ENCODE measurements at places on chromosomes 5 and 9.

DNA sequence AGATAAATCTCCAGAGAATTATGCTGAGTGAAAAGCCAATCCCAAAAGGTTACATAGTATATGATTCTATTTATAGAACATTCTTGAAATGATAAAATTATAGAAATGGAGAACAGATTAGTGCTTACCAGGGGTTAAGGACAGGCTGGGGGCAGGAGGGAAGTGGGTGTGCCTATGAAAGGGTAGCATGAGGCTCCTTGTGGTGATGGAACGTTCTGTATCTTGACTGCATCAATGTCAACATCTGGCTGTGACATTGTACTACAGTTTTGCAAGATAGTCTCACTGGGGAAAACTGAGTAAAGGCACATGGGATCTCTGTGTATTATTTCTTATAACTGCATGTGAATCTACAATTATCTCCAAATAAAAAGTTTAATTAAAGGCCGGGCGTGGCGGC, 22.3 kb downstream of the ORM2 start:
- DNase-seq, result no peak

DNA sequence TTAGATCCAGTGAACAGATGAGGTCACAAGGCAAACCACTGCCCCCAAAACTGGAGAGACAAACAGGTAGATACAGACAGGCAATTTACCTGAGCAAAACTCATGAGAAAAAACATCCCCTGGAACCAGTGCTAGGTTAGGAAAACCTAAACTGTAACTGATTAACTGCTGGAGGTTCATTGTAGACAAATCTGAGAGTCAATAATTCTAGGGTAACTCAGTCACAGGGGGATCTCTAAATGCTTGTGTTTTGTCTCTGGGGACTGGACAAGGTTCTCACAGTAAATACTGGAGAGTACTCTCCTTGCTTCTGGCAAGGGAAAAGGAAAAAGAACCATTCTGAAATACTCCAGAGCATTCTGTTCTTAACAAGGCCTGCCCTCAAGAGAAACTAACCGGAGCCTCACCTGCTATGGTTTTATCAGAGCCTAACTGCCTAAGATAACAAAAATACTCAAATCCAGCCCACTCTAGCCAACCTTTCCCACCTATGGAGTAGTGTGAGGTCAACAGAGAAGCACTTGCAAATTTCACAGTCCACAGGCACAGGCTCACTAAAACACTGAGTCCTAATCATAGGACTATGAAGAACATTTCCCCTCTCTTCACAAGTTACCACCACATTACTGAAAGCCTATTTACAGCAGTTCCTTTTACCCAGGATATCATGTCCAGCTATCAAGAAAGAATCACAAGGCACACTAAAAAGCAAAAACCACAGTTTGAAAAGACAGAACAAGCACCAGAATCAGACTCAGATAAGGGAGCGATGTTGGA, 139.9 kb upstream of the ACOT12 start:
- DNase-seq, result no peak

- DNase-seq, result no peak
Observed at GRCh38 chr5:172903790-172904189, 55.4 kb upstream of the RPL26L1 start.

- no peak for DNase-seq
Observed at GRCh38 chr5:176700239-176700847, 53.1 kb downstream of the TSPAN17 start.

- DNase-seq, result no peak
Observed at GRCh38 chr5:94562327-94562971, 56.0 kb downstream of the KIAA0825 start.

GRCh38 chr5:181120306-181120705, 10.7 kb downstream of the OR2V1 start:
- no peak for DNase-seq

DNA sequence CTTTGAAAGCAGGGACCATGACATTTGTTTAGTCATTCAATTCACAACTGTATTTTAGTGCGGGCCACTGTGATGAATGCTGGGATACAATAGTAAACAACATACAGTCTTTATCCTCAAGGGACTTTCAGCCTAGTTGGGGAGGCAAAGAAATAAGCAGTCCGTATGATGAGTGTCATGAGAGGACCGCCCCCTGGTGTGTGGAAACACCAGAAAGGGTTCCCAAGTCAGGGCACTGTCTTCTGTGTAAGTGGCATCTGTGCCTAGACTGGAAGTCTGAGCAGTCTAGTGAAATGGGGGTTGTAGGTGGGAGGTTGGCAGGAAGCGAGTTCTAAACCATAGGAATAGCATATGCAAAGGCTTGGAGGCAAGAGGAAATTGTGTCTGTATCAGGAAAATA, 6.8 kb downstream of the C9orf43 start:
- no peak for DNase-seq

GRCh38 chr9:95762322-95762721, 113.2 kb upstream of the ERCC6L2 start:
- no peak for DNase-seq

DNA sequence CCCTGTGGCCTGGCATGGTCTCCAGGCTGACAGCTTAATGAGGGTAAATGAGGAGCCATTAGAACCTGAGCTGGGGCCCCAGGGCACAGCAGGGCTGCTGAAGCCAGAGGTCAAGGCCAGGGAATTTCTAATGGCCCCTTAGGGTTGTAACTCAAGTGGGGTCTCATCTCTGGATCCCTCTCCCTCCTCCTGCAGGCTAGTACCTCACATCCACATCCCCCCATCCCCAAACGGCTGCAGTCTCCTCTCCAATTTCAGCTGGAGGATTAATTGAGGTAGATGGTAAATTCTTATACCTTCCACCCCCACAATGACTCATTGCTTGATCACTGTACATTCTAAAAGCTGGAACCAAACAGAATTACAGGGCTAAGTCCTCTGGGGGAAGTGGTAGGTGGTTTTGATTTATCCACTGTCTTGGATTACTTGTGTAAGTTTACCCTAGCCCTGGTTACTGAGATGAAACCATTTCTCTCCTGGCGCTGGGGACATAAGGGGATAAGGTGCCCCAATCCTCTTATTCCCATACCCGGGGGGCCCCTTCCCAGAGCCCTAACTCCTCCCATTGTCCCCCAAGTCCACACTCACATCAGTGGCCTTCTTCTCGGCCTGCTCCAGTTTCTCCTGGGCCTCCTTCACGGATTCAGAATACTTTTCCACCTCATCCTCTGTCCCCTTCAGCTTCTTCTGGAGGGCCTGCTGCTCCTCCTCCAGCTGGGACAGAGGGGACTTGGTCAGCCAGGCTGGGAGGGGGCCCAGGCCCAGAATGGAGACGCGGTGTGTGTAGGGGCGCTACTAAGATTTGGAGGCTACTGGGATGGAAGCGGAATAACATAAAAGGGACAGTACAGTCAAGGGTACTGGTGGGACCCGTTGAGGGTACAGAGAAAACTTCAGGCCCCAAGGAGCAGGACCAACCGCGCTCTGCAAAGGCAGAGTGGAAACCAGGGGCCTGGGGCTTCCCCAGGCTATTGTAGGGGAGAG, 875 bp downstream of the TPM2 start:
- no peak for DNase-seq

DNA sequence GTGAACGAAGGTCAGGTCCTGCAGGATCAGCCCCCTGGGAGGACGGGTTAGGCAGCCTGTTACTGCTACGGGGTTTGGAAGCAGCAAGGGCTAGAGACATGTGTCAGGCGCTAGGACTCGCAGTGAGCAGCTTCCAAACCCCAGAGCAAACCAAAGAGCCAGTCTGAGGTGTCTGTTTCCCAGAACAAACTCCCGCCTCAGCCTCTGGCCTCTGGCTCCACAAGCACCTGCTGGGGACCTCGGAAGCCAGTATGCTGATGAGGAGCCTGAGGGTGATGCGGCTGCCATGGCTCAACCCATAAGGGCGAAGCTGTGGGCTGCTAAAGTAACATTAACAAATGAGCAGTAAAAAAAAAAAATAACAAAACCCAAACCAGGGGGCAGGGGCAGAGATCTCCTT, 35.0 kb downstream of the PRRT1B start:
- no peak for DNase-seq

GRCh38 chr5:167684251-167684650, 607.2 kb upstream of the WWC1 start:
- no peak for DNase-seq

- peak; percentile 5 for DNase-seq
Observed at GRCh38 chr5:80654054-80654390, 430 bp upstream of the MSH3 start.

- no peak for DNase-seq
Observed at GRCh38 chr9:97526895-97527575, 25.6 kb downstream of the TMOD1 start.

DNA sequence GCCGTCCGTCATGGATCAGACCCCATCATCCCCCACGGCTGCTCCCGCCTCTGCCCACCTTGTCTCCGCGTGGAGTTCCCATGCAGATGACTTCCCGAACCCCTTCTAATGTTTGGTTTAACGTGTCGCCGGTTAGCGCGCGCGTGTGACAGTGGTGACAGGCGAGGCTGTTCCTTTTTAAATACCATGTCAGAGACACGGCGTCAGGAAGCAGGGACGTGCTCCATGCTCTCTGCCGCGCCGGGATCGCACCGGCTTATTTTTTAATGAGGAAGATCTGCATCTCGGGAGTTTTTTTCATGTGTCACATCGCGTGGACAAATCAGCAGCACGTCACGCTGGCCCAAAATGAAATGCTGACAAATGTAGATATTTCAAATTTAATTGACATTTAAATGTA, 35.9 kb downstream of the CRB2 start:
- DNase-seq, result no peak

DNA sequence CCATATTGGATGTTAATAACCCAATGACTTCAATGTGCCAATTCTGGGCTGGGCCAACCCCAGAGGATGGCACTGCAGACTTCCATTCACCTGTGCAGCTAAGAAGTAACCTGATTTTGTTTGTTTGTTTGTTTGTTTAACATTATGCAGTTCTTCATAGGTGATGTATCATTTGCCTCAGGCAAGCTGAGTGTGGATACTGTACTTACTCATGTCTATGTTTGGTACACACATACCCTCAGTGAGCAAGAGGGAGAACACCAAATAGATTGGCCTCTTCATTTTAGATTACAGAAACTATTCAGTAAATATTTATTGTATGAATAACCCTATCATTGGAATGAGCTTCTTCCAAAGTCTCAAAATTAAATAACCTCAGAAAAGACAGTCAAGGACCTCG, 180.2 kb upstream of the SMC2 start:
- no peak for DNase-seq

DNA sequence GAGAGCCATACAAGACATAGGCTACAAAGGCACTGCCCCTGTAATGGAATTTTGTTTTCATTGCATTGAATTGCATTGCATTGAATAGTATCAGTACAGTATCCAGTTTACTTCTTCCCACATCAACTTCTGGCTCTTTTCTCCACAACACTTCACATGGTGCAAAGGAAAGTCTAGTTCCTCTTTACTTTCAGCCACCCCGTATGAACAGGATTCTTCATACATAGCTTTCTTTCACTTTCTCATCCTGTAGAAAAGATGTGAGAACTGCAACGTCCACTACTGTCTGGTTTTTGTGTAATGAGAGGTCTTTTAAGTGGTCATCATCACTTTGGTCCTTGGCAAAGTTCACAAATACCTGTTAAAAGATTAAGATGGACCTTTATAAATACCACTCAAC, 20.2 kb downstream of the NIPSNAP3B start:
- DNase-seq, result no peak

GRCh38 chr9:86304236-86304730, 21.9 kb upstream of the ISCA1 start:
- DNase-seq, result no peak

- no peak for DNase-seq
Observed at GRCh38 chr5:93378073-93378472, 202.9 kb downstream of the NR2F1-AS1 start.

GRCh38 chr5:143222287-143223231, 180.9 kb downstream of the NR3C1 start:
- DNase-seq, result peak; percentile 79

DNA sequence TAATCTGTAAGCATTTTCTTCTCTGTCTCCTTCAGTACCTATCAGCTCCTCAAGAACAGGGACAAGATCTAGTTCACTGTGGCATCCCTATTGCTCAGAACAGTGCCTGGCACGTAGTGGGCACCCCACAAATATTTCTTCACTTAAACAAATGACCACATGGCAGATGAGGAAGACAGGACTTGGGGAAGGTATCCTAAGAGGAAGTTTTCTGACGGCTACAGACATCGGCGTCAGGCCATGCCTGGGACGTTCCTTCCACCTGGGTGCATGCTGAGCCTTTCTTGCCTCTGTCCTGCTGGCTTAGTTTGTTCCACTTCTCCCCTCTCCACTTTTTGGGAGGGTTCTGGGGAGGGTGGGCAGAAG, 60.2 kb downstream of the NEURL1B start:
- no peak for DNase-seq

DNA sequence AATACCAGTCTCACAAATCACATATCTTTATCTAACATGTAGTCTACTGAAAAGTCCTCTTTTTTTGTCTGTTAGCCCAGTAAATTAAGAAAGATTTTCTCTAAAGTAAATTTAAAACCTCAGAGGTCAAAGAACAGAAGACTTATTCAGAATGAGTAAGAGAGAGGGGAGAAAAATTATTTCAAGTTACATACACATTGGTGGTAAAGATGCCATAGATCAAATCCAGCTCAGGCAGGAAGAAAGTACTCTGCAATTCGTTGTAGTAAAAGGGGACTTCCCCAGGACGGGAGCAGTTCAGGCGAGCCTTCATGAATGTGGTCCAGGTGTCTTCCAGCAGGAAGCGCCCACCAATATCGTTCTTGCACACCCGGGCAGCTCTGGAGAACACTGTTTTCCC, 344.1 kb downstream of the SEMA5A start:
- no peak for DNase-seq

GRCh38 chr5:131230406-131230805, 33.4 kb upstream of the CDC42SE2 start:
- no peak for DNase-seq

DNA sequence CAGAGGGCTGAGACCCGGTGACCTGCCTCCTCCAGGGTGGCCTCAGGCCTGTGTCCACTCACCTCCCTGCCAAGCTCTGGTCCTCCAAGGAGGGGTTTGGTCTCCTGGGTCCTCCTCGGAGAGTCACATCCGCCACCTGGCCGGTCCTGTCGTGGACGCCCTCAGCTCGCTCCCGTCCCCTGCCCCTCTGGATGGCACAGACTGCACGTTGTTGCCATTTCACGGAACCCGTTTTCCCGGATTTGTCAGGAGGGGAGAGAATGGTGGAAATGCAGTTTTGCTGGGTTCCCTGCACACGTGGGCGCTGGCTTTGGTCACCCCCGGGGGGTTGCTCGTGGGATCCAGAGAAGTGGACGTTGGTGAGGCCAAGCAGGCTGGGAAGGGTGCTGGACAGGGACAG, 62.7 kb downstream of the RXRA start:
- no peak for DNase-seq

DNA sequence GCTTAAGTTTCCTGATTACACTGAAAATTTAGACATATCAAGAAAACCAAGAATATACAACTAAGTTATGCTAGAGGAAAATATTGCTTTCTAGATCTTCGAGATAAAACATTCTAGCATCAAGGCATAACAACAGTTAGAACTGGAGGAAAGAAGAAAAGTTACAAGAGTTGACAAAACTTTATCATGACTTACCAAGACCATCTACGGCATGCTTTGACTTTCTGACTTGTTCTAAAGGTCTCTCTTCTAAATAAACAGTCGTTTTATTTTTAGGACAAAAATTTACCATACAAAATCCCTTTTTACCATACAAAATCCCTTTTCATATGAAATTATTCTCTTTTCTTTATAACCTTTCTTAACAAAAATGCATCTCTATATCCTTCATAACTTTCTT, 1110.1 kb upstream of the CDH10 start:
- DNase-seq, result no peak

Measured in CD4-positive, alpha-beta T cell treated with Interleukin-12 subunit alpha and Interleukin-12 subunit beta, for 1 hour (primary cell).